ENCODE measurements at places on chromosomes 13 and 19.

DNA sequence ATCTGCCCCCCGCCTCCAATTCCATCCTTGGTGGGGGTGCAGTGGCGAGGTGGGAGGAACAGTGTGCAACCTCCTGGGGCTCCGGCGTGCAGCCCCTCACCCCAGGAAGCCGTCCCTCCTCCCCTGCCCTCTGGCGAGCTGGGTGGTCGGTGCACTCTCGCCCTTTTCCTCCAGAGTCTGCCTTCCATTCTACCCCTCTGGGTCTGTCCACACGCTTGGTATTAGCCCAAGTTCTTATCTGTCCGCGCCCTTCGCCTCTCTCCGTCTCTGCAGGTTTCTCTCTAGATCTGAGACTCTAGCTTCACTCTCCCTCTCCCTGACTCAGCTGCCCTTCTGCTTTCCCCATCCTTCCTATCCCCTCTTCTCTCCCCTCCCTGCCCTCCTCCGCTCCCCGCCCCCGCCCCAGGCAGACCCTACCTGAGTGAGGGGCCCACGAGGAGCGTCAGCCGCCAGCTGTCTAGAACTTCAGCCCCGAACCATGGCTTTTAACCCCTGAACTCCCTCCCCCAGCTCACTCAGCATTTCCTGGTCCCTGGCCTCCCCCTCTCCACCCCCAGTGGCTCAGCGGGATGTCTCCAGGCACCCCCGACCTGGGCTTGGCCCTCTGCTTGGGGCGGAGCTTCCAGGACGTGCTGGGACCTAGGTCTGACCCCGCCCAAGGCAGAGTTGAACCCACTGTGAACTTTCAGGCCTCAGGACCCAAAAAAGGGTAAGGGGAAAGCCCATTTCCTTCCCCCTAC lies 499 bp upstream of the KLK13 start:
- DNase-seq: no peak

DNA sequence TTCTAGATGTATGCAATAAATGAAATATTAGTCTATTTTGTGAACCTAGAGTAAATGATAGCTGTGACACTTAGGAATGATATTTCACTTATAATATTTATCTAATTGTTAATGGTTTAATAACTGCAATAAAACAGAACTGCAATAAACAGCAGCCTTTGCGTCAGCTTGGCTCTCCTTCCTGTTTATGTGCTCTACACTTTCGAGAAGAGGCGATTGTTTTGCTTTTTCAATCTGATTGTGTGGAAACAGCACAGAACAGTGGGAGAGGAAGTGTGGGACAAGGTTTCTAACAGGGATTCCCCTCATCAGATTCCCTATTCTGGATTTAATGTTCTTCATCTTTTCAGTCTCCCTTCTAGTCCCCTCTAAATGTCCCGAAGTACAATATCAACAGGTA lies 17.3 kb upstream of the TRPC4 start:
- no peak for DNase-seq

DNA sequence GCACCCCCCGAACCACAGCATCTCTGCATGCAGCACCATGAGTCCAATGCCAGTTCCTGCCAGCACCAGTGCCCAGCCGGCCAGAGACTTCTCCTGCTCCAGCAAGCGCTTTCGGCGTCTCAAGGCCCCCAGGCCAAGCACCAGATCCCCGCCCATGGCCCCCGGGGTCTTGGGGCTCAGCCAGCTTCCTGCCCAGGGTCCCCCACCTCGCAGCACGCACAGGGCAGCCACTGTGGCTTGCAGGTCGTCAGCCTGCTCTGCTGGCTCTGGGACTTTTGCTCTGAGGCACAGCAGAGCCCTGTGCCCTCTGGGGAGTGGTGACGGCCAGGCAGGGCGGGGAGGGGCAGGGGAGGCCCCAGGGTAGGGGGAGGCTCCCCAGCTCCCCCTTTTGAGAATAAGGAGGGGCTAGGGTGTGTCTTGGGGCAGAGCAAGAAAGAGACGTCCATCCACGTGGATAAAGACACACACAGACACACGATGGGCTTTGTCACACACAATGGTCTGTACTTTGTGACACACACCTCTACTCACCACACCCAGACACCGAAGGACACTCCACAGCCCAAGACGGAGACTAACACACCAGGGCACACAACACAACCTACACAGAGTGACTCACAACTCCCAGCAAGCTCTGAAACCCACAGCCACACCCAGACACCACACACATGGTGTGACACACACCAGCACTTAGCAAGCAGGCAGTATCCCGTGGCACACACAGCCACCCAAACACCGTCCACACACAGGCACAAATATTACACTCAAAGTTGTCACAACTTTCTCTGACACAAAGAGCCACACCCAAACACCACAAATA lies at the start of gene KCNN4:
Gene KCNN4 (minus strand): TSS at position 268 of the 820 bp plus-strand sequence. CDS start 112 bp downstream, at position 156.
- DNase-seq: no peak

GRCh38 chr13:32415019-32415418 lies 12.9 kb downstream of the N4BP2L1 start:
- DNase-seq: peak; percentile 41

GRCh38 chr19:2756477-2756876 lies 16.7 kb upstream of the SLC39A3 start:
- DNase-seq: no peak

DNA sequence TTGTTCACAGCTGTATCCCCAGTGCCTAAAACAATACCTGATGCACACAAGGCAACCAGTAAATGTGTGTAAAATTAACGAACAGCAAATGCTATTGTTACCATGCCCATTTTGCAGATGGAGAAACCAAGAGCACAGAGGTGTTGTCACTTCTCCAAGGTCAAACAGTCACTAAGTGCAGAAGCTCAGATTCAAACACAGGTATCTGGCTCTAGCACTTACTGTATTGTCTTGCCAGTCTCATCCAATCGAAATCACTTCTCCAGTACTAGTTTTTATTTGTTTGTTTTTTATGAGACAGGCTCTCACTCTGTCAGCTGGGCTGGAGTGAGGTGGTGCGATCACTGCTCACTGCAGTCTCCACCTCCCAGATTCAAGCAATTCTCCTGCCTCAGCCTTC lies 13.7 kb downstream of the PLD3 start:
- no peak for DNase-seq

- no peak for DNase-seq
These were observed 64.1 kb downstream of the TPT1 start for GRCh38 chr13:45276913-45277312.

DNA sequence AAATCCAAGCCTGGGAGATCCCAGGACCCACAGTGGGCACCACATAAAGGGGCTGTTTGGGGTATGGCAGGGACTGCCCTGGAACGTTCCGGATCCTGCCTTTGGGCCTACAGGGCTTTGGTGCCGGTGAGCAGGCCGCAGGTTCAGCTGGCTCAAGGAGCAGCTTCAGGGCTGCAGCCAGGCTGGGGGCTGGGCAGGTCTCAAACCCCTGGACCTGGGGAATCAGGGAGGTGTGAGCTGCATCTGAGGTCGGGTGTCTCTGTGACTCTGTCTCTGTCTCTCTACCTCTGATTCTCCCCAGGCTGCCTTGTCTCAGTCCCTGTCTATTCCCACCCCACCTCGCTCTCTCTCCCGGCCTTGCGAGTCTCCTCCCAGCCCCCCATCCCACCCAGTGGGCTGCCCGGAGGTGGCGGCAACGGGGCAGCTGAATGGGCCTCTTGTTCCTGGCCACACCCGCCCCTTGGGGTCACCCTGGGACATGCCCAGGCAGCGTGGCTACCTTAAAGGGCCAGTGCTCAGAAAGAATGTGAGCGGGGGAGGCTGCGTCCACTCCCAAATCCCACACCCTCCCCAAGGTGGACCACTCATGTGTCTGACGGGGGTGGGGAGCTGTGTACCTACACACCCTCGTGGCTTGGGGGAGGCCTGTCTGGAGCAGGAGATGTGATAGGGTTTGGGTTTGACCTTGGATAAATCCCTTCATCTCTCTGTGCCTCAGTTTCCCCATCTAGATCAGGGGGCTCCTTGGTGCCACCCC lies 31.1 kb downstream of the NFIC start:
- DNase-seq: no peak

DNA sequence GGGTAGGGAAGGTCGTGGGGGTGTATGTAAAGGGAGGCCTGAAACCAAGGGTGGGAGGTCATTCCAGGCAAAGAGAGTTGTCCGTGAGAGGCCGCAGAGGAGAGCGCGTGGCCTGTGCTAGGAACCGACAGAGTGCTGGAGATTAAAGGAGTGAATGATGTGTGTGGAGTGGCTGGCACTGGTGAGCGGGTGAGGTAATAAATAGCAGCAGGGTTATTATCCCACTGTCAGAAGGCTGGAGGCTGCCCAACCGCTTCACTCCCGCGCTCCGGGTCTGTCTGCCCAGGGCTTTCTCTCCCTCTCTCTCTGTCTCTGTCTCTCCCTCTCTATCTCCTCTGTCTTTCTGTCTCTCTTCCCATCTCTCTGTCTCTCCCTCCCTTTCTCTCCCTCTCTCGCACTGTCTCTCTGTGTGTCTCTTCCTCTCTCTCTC lies 17.4 kb downstream of the ZNF579 start:
- no peak for DNase-seq

GRCh38 chr13:109275852-109276251 lies 510.5 kb downstream of the IRS2 start:
- DNase-seq: peak; percentile 21

GRCh38 chr13:67117010-67117550 lies 113.1 kb downstream of the PCDH9 start:
- DNase-seq: no peak

- DNase-seq: no peak
These were observed 1.0 kb downstream of the FBL start for GRCh38 chr19:39845172-39845571.

DNA sequence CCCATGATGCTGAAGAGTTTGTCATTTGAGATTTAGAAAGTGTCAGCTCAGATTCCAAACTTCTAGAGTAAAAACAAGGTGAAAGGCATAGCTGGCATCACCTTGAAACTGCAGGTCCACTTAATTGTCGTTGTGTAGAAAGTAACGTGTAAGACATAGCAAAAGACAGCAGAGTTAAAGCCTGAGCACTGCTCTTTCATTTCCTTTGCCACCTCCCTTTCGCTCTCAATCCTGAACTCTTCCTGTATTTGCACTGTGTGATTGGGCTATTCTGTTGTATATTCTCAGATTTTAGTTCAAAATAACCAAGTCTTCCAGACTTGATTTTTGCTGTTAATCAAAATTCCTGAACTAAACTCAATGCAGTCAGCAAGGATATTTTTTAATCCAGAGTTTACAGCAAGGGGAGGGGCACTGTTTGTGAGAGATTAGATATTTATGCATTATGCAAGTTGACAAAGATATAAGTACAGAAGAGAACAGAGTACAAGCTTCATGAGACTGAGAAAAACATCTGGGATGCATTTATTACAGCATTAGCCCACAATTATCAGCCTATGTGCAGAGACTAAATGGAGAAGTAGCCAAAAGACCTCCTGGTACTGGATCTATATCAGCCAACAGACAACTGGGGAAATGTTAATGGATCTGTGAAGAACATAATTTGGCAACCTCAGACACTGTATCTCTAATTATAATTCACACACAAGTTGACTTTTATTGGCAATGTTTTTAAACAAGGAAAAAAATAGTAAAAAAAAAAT lies 328.6 kb downstream of the SUCLA2 start:
- DNase-seq: no peak

DNA sequence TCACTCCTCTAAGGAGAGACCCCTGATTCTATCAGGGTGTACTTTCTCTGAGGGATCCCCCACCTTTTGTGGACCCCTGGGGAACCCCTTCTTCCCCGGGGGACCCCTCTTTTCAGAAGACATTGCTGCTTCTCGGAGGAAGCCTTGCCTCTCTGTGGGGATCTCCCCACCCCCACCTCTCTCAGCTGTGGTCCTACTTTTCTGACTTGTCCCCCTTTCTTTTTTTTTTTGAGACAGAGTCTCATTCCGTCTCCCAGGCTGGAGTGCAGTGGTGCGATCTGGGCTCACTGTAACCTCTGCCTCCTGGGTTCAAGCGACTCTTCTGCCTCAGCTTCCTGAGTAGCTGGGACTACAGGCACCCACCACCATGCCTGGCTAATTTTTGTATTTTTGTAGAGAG lies 18.4 kb upstream of the GATAD2A start:
- DNase-seq: no peak

DNA sequence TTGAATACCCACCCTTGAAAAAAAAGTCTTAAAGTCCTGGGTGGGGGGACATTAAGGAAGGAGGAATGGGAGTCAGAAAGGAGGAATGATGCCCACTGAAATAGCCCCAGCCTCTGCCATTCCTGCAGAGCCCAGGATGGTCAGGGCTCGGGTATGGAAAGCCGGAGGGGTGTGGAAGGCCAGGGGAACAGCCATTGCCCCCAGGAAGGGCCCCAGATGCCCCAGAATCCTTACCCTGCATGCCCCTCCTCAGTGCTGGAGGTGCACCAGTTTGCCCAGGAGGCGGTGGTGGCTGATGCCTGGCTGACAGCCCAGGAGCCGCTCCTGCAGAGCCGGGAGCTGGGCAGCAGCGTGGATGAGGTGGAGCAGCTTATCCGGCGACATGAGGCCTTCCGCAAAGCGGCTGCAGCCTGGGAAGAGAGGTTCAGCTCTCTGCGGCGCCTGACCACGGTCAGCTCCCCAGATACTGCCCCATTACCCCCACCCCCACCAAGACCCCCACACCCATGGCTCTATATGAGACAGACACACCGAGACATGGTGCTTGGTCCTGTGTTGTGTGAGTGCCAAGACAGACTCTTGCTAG lies 10.7 kb upstream of the SHKBP1 start:
- no peak for DNase-seq

GRCh38 chr19:44747739-44748425 lies 626 bp upstream of the BCL3 start:
- DNase-seq: peak; percentile 70

DNA sequence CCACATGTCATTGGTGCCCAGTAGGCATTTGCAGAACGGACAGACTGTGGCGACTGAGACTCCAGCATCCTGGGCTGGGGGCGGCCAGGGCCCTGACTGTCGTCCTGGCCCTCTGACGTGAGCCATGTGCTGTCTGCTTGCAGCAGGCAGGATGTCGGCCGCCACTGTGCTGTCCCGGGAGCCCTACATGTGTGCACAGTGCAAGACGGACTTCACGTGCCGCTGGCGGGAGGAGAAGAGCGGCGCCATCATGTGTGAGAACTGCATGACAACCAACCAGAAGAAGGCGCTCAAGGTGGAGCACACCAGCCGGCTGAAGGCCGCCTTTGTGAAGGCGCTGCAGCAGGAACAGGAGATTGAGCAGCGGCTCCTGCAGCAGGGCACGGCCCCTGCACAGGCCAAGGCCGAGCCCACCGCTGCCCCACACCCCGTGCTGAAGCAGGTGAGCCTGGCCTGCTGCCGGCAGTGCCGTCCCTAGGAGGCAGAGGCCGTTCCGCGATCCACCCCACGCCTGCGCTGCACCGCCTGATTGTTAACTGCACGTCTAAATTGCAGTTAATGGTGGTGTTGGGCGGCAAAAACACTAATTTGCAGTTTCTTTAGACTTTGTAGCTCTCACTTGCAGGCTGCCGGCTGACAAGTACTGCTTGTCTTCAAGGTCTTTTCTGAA lies 14.2 kb downstream of the TSSK6 start:
- no peak for DNase-seq
